HS-5 (cell line): ENCODE measurements at places on chromosomes 7 and 10.

DNA sequence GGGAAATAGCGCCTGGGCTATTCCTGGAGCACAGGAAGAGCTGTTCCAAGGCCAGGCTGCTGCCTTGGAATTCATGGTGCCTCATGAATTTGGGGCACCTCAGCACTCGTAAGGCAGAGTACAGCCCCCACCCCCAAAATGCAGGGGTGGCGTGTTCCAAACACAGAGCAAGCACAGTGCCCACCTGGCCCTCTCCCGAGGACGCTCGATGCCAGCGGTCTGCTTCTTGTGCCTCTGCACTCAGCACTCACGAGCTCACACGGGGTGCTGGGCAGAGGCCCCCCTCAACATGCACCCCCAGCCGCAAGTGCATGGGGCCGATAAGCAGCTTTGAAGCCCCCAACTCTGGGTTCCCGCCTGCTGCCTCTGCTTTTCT lies 60.1 kb downstream of the ZRANB1 start:
- no peak for DNase-seq

- DNase-seq = no peak
Observed at GRCh38 chr10:100568912-100569311, 33.2 kb downstream of the HIF1AN start.

- DNase-seq = no peak
Observed at GRCh38 chr10:100482834-100483185, 20.0 kb downstream of the WNT8B start.

- no peak for DNase-seq
Observed at GRCh38 chr10:33113466-33113865, 155.4 kb upstream of the ITGB1 start.

- DNase-seq = peak; percentile 63
Observed at GRCh38 chr7:12281038-12281437, 69.9 kb downstream of the TMEM106B start.

DNA sequence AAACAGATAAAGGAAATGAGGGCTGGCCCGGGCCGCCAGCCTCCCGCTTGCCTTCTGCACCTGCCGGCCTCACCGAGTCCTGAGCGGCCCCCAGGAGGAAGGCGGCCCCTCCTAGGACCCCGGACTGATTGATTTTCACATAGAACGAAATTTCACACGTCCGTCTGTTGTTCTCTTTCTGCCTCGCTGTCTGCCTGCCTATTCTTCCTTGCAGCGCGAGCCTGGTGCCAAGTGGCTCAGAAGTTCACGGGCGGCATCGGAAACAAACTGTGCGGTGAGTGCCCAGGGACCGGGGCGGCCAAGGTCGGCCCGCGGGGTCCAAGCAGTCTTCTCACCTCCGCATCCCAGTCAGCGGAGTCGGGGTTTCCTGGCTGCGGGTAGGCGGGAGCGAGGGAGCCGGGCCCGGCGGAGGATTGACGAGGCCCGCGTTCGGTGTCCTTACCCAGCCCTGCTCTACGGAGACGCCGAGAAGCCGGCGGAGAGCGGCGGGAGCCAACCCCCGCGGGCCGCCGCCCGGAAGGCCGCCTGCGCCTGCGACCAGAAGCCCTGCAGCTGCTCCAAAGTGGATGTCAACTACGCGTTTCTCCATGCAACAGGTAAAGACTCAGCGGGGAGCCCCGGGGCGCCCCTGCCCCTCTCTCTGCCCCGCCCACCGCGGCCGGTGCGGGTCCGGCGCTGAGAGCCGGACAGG lies 967 bp downstream of the GAD2 start:
- DNase-seq = no peak

DNA sequence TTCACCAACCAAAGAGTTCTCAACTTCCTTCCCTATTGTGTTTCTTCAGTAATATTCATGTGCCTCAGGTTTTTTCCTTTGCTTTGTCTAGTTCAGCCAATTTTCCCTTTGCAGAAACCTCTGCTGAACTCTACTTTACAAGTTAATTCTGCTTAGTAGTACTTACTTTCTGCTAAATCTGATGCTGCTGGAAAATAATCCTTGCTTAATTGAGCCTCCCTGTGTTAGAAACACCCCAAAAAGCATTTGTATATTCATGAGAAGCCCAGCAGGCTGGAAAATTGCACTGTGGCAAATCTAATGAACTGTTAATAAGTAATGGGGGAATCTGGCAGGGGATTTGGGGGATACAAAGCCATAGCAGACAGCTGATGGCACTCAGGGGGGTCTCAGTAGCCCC lies 78.5 kb downstream of the CDCA7L start:
- DNase-seq = no peak

- no peak for DNase-seq
Observed at GRCh38 chr7:158264881-158265742, 322.5 kb downstream of the PTPRN2 start.

DNA sequence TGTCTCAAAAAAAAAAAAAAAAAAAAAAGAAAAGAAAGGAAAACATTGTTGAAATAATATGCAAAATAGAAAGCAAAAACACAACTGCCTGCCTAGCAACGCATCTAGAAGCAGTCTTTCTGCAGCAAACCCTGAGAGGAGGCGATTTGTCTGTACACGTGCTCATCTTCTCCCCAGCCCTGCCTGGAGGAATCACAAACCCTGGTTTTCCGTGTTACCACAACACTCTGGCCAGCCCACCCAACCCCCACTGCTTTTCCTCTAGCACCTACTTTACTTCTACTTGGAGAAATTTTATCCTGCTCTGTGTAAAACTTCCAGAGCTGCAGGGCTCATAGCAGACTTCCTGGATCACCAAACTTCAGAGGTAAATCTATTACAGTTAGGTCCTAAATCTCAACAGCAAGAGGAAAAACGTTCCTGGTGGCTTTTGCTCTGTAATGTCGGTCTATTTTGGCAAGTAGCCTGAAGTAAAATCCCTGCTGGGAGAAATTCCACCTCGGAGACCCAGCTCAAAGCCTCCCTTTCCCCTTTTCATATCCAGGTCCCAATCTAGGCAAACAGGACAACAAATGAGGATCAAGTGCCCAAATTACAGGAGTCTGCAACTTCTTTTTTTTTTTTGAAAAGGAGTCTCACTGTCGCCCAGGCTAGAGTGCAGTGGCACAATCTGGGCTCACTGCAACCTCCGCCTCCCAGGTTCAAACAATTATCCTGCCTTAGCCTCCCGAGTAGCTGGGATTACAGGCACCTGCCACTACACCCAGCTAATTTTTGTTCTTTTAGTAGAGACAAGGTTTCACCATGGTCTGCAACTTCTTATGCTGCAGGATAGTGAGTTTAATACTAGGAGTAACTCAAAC lies 91.6 kb downstream of the DNMBP start:
- DNase-seq = no peak

GRCh38 chr10:70306181-70306705 lies 22.4 kb upstream of the NPFFR1 start:
- no peak for DNase-seq

- no peak for DNase-seq
Observed at GRCh38 chr7:132191418-132191817, 384.9 kb downstream of the PLXNA4 start.

- peak; percentile 43 for DNase-seq
Observed at GRCh38 chr10:97210543-97210960, 24.8 kb upstream of the SLIT1 start.

DNA sequence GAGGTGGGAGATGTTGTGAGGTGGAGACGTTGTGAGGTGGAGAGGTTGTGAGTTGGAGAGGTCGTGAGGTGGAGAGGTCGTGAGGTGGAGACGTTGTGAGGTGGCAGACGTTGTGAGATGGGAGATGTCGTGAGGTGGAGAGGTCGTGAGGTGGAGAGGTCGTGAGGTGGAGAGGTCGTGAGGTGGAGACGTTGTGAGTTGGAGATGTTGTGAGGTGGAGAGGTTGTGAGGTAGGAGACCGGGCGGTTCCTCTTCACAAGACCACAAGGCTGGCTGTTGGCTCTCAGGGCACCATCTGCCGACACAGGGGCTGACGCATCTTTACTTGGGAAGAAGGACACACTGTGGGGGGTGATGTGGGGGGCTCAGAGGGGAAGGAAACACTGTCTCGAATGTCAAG lies 34.7 kb upstream of the SHH start:
- DNase-seq = no peak

DNA sequence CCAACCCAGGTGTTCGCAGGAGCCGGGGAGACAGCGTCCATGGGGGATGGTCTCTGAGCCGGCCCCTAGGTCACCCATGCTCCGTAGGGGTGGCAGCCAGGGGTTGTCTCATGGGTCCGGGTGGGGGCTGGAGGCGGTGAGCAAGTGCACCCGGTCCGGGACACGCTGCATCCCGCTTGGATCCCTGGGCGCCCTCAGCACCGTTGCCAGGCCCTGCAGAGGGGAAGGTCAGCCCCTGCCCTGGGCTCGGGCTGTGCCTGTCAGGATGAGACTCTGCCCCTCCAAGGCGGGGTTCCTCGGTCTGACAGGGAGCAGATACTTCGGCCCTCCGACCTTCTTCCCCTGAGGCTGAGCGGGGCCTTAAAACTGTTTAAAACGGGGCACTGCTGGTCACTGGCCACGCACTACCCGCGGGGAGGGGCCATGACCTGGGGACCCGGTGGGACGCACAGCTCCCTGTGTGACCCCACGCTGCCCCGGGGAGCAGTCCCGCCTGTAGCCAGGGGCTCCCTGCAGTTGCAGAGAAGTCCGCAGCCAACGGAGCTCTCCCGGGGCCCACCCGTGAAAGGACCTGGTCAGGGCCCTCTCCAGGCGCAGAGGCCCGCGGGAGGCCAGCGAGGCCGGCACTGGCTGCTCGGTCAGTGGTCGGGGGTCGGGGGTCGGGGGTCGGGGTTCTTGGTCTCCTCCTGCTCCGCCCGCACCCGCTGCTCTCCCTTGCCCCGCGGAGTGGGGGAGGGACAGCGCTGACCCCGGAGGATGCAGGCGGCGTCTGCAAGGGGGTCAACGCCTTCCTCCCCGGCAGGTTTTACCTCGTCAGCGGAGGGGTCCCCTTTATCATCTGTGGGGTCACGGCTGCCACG lies 33.4 kb upstream of the KNDC1 start:
- no peak for DNase-seq

- DNase-seq = no peak
Observed at GRCh38 chr10:20427821-20428220, 469.3 kb downstream of the NEBL start.

- DNase-seq = no peak
Observed at GRCh38 chr7:1068013-1068412, 19.9 kb upstream of the GPER1 start.
